ENCODE measurements at places on chromosomes 16 and 17.

- DNase-seq = no peak
Observed at GRCh38 chr17:56994009-56994792, 16.3 kb downstream of the SCPEP1 start.

- no peak for DNase-seq
Observed at GRCh38 chr17:72407336-72407909, 286.6 kb downstream of the SOX9 start.

- peak; percentile 30 for DNase-seq
Observed at GRCh38 chr17:288802-289356, 63.7 kb downstream of the RPH3AL start.

- DNase-seq = no peak
Observed at GRCh38 chr17:46154151-46154816, 38.9 kb downstream of the KANSL1 start.

DNA sequence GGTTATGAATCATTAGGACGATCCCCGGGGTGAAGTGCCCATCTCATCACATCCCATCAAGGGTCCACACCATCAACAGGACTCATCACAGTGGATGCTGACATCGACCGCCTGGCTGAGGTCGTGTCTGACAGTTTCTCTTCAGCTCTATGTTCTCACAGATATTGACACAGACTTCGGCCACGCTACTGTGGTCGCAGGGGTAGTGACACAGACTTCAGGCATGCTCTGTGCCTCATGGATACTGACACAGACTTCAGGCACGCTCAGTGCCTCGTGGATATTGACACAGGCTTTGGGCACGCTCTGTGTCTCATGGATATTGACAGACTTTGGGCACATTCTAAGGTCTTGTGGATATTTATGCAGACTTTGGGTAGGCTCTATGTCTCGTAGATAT is 50.1 kb downstream of the KLHDC4 start:
- no peak for DNase-seq

GRCh38 chr16:4593086-4593485 is 21.6 kb downstream of the UBALD1 start:
- no peak for DNase-seq

- DNase-seq = no peak
Observed at GRCh38 chr17:7476951-7477350, 2.5 kb downstream of the ZBTB4 start.

- DNase-seq = no peak
Observed at GRCh38 chr17:70037498-70037897, 37.5 kb upstream of the KCNJ16 start.

GRCh38 chr17:59464246-59464645 is 101.2 kb upstream of the DHX40 start:
- no peak for DNase-seq

DNA sequence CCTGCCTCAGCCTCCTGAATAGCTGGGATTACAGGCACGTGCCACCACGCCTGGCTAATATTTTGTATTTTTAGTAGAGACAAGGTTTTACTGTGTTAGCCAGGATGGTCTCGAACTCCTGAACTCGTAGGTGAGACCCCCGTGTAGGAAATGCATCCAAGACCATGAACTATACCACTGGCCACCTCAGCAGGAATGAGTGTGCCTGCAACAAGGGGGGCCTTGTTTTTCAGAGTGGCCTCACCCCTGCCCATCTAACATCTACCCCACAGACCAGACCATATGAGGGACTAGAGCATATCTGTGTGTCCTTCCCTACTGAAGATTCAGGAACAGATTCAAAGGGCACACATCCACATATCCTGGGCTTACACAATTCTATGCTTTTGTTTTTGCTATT is 44.9 kb downstream of the SHISA6 start:
- no peak for DNase-seq

GRCh38 chr16:380762-381011 is 1.1 kb downstream of the PGAP6 start:
- DNase-seq = no peak

GRCh38 chr16:68264128-68265077 is at the start of gene SLC7A6:
TSS of gene SLC7A6 (plus strand) at chr16:68264526. CDS start at chr16:68274727, 10,201 bp downstream.
- peak; percentile 84 for DNase-seq

- no peak for DNase-seq
Observed at GRCh38 chr17:4720787-4721186, 10.4 kb downstream of the ARRB2 start.

- DNase-seq = no peak
Observed at GRCh38 chr16:19745286-19746010, 27.4 kb downstream of the IQCK start.

GRCh38 chr16:85416228-85417109 is 196.7 kb upstream of the GSE1 start:
- DNase-seq = peak; percentile 79

GRCh38 chr16:76777721-76778465 is 413.1 kb upstream of the MON1B start:
- no peak for DNase-seq

DNA sequence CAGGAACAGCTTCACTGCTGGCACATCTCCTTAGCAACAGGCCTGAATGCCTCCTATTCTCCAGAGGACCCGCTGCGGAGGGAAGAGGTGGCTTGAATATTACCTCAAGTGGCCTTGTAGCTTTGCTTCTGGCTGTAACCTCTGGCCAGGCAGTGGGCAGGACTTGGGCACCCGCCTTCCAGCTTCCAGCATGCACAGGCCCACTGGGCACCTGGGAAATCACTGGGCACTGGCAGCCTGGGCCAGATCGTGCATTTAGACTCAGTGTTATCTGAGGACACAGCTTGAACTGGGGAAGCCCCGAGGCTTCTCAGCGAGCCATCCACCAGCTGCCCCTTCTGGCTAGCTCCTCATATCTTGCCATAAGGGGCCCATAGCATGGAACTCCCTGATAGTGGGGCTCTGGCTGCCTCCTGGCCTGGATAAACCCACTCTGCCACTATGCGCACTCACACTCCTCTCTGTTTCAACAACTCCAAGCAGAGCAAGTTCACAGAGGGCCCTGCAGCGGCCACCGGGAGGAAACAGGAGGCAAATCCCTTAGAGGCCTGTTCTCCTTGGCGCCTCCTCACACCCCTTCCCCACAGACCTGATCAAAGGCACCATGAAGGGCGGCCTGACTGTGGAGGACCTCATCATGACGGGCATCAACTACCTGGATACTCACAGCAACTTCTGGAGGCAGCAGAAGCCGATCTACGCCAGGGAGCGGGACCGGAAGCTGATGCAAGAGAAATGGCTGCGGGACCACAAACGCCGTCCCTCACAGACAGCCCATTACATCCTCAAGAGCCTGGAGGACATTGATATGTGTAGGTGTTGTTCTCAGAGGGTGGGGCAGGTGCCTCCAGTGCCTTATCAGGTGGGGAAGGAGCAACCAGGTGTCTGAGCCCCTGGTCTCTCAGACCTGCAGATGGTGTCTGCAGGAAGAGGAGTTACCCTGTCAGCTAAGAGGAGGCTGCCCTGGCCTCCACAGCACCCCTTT is 7.8 kb downstream of the ODAD4 start:
- DNase-seq = no peak

- no peak for DNase-seq
Observed at GRCh38 chr17:2028234-2028614, 1.7 kb upstream of the DPH1 start.

DNA sequence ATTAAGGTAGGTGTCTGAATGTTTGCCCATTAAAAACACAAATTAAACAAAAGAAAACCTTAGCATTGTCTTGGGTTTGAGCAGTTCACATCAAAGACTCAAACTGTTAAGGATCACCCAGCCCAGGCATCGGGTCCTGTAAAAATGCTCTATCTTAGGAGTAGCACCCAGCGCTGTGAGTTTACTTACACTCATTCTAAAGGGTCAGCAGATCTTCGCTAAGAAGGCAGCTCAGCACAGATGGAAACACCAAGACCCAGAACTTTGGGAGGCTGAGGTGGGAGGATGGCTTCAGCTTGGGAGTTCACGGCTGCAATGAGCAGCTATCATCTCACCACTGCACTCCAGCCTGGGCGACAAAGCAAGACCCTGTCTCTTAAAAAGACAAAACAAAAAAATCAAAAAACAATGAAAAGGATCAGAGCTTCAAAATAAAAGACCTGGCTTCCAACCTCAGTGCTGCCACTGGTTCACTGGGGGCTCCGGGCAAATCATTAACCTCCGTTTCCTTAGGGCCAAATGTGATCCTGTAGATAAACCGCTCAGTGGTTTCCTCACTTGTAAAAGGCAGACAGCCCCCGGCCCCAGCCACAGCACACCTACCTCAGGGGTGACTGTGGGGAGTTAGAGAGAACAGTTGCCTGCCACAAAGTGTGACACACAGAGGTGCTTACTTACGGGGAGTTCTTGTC is 11.1 kb downstream of the COG1 start:
- DNase-seq = no peak

GRCh38 chr16:57627184-57627871 is 1.1 kb upstream of the ADGRG1 start:
- DNase-seq = no peak

DNA sequence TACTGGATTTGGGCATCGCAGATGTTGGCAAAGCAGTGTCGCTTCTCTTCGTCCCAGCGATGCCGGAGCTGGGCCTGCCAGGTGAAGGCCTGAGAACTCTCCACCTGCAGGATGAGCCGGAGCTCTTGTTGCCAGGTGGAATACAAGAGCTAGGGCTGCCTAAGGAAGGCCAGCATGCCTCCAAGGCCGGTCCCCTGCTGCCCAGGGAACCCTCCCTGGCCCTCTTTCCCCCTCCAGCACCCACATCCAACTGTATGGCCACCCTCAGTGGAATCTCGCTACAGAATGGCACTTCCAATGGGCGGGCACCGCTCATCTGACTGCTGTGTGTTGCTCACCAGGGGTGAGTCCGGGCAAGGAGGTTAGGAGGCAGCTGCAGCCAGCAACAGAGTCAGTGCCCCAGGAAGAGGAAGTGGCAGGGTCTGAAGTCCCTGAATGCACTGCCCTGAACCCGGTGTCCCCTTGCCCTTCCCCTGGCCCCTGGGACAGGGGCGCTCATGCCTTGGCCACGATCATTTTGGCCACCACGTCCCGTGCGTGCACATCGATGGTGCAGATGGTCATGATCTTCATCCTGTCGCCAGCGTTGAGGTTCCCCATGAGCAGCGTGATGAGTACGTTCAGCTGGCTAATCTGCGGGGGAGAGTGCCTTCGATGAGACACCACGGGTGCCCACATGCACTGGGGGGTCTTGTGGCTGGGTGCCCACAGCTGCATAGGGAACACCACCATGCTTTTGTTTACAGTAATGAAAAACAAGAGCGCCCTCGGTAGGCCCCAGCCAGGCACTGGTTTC is 75.8 kb downstream of the DNAH17 start:
- DNase-seq = no peak

DNA sequence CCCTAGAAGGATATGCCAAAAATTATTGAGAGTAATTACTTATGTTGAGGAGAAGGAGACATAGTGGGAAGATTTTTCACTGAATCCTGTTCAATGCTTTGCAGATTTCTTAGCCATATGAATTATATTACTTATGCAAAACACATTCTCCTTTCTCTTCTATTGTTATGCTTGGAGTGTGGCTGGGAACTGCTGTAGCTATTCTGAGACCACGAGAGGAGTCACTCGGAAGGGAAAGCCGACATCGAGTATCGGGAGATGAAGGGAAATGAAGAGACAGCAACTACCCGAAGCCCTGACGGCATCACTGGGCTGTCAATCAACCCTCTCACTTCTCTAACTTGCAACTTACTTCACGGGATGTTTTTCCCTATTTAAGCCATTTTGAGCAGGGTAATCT is 39.6 kb downstream of the STX8 start:
- no peak for DNase-seq

DNA sequence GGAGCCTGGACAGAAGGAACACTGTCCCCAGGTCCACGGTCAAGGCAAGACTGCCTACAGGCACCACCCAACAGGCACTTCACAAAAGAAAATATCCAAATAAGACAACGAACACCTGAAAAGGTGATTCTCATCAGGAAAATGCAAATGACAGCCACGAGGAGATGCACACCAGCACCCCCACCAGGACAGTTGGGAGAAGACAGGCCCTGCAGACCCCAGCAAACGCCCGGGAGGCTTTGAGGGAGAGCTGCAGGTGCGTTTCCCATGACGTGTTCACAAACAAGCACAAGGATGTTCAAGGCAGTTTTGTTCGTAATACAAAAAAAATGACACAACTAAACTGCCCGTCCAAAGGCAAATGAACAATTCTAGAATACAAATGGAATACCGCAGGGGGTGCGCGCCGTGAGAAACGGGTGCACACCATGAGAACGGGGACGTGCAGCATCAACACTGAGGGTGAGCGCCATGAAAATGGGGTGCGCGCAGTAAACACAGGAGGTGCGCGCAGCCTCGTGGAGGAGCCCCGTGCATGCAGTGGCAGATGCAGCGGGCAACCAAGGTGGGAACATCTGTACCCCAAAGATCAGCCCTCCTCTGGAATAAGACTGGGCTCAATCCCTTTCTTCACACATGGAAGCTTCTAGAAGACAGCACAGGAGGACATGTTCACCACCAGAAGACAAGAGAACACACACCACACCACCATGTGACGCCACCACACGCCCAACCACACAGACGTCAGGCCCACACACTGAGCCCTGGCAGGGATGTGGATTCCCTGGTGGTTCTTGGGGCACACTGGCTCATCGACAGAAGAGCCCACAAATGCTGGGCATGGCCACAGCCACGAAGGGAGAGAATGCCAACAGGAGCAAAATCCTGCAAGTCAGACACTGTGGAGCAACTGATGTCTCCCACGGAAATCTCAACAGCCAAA is 91.2 kb downstream of the ZNF778 start:
- DNase-seq = no peak

- no peak for DNase-seq
Observed at GRCh38 chr16:69725480-69726312, 664 bp downstream of the NQO1 start.

DNA sequence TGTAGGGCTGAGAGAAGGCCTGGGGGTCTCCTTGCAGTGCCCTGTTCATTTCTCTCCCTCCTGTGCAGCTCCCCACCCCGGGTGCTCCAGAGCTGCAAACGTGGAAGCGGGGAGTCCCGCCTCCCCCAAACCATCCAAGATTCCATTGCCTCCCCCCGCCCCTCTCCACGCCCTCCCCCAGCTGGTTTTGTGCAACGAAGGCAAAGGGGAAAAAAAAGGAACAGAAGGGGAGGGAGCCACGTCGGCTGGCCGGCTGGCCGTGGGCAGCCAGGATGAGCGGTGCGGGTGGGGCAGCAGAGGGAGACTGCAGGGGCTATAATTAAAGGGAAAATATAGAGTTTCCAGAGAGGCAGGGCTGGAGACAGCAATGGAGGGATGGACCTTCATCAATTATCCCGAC is 1.7 kb upstream of the COL1A1 start:
- no peak for DNase-seq

GRCh38 chr16:14566599-14566998 is 63.5 kb downstream of the PARN start:
- DNase-seq = no peak

DNA sequence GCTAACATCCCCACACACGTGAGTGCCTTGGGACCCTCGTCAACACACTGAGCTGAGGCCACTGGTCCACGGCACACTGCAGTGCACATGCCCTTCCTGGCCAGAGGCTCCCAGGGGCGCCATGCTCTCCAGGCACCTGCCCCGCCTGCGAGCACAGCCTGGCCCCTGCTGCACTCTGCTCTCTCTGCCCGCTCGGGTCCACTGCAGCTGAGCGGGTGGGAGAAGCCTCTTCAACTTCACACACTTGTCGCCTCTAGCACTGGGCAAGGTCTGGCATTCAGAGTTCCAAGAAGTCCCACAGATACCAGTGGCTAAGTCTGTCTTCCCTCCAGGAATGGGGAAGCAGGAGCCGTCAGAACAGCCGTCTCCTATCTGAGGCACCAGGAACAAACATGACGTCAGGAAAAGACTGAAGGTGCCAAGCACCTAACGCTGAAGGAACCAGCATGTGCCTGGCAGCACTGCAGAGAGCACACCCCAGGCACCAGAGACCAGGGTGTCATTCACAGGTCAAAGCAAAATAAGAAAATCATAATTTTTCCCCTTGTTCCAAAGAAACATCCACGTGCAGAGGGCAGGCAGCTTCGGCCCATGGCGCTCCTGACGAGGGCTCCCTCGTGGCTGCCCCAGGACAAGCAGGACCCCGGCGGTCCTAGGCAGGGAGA is 82.9 kb downstream of the ZNF778 start:
- DNase-seq = no peak

Data from sciatic nerve (tissue), 2 donors.